ENCODE measurements at places on chromosomes 13 and 19.

- no peak for DNase-seq
These were observed 3.4 kb upstream of the TMEM145 start for GRCh38 chr19:42309686-42310085.

DNA sequence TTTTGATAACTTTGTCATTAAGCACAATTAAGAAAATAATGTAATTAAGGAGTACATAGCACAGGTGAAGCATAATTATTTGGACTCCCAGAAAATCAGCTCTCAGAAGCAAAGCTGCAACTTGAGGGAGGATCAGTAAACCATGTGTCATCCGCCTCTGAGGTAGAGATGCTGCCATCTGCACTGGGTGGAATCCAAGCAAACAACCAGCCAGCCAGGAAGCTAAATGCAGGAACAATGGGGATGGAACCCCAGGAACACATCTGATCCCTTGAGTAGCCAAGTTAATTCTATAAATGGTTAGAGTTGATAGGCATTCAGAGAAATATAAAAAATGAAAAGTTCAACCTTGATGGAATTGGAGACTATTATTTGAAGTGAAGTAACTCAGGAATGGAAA lies 520.2 kb downstream of the RFC3 start:
- no peak for DNase-seq

DNA sequence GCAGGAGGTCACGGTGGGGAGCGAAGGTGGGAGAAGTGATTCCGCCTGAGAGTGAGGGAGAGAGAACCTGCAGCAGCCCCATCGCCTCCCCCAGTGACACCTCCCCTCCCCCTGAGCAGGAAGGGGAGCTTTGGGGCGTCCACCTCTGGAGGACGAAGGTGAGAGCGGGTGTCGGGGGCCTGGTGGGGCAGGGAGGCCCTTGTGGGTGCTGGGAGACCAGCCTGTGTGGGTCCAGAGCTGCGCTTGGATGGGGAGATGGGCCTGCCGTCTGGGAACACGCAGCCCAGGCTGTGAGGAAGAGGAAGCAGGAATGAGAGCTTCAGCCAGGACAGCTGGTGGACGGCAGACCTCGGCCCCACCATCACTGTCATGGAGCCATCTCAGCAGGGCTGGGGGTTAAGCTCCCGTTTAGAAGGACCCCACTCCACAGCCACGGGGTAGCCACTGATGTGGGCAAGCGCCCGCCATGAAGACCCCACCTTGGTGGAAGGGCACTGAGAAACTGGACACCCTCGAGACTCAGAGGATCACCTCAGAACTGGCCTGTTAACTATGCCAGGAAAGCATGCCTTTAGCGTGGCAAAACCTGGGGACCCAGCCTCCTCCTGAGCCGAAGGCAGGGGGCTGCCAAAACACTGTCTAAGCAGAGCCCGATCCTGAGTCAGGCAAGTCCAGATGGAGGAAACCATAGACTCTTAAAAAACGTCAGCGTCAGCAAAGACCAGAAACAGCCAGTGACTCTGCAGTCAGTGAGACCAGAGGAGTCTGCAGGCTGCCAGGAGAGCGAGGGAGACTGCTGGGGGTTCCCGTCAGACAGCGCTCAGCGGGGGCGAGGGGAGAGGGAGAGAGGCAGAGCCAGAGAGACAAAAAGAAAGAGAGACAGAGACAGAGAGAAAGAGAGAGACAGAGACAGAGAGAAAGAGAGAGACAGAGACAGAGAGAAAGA lies 6.4 kb upstream of the PROZ start:
- DNase-seq: no peak

DNA sequence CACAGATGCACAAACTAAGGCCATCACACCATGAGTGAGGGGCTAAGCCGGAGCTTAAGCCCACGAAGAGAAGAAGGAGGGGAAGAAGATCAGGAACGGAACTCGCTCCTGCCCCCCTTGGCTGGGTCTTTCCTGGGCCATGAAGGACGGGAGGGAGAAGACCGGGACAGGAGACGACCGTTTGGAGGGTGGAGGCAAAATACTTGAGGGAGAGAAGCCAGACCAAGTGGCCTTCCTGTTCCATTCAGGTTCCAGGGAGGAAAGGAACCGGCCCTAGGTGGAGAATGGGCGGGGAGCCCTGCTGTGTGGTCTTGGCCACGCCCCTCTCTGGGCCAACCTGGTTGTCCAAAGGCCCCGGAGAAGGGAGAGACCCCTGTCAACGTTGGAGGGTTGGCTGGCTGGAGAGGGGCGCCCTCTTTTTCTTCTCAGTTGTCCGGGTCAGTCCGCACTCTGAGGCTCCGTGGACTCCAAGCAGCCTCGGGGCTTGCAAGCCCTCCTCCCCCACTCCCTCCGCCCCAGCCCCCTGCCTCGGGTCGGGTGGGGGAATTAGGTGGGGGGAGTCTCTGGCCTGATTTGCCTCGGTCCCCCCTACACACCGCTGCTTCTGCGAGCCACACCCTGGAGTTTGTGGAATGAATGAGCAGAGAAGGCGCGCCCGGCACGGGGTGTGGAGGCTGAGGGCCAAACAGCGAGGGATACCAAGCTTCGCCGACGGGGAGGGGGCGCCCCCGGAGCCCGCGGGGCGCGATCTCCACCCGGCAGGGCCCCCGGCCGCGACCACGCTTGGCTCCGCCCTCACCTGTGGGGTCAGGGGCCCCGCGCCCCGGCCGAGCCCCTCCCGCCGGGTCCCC lies 757 bp downstream of the FBN3 start:
- DNase-seq: peak; percentile 45

DNA sequence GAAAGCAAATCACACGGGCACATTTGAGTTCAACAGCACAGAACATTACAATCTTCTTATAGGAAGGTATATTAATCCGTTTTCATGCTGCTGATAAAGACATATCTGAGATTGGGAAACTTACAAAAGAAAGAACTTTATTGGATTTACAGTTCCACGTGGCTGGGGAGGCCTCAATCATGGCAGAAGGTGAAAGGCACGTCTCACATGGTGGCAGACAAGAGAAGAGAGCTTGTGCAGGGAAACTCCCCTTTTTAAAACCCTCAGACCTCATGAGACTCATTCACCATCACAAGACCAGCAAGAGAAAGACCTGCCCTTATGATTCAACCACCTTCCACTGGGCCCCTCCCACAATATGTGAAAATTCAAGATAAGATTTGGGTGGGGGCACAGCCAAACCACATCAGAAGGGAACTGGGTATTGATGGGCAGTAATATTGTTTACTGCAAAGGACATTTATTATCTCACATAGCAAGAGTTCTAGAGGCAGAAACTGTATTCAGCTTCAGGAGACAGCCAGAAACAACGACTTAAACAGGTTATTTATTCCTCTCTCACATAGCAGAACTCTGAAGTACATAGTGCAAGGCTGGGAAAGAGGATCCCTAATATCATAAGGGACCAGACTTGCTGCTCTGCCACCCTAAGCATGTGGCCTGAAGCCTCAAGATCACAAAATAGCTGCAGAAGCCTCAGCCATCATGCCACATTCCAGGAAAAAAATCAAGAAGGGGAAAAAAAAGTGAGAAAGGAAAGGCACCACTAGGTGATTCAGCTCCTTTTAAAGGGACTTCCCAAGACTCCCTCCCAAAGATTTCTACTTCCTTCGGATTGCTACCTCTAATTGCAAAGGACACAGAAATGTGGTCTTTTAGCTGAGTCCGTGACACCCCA lies 23.1 kb downstream of the FXYD5 start:
- DNase-seq: no peak

- no peak for DNase-seq
These were observed 294.1 kb downstream of the DLEU7 start for GRCh38 chr13:50549221-50549942.

GRCh38 chr19:5557691-5558090 lies 10.1 kb downstream of the TINCR start:
- DNase-seq: no peak

DNA sequence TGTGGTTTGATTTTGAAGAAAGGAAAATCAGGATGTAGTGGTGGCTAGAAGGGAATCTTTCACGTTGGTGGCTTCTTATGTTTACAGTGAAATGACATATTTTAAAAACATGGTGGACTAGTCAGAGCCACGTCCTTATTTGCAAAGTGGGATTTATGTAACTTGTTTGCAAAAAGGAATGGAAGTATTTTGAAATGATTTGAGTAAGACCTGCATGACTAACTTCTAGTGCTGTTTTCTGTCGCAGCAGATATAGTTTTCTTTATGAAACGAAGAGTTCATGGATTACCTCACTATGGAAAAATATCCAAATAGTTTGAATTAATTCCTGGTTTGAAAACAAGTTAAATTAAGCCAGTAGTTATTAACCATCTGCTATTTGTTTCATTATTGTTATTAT lies 476.5 kb downstream of the MYO16 start:
- no peak for DNase-seq

DNA sequence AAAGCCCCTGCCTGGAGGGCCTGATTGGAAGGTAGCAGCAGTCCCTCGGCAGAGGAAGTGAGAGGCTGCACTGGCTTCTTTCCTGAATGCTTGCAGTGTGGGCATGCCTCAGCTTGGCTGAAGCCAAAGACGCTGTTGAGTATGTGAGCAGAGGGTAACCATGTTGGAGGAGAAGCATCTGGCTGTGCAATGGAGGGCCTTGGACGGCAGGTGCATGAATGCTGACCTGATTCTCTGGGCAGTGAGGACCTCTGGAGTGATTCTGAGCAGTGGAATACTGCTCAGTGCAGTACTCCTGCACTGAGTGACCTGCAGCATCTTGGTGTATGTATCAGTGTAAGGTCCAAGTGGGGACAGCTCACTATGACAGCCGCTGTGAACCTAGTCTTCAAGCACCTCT lies 46.9 kb downstream of the SOX1 start:
- DNase-seq: no peak

DNA sequence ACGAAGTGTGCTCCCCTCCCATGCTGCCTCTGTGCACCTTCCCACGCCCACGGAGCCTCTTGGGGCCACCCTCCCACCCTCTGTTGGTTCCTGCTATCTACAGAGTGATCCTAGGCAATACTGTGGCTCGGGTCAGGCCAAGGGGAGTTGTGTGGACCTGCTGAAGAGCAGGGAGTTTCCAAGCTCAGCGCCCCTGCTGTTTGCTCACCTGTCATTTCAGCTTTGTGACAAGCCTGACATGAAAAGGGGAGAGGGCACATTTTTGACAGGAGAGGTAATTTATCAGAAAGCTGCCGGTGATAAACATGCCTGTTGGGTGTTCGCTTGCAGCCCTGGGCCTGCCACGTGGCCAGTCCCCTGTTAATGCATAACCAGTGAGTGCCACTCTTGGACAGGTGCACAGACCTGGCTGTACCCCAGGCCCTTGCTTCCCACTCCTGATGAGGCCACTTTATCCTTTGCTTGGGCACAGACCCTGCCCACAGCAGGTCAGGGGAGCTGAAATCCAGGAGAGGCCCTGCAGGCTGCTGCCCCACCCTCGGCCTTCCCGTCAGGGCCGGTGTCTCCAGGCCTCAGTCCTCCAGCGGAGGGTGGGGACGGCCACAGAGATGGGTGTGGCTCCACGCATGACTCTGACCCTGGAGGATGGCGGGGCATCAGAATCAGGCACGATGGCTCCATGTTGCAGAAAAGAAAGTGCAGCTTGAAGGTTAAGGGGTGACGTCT lies 201.5 kb upstream of the GPR12 start:
- peak; percentile 24 for DNase-seq

DNA sequence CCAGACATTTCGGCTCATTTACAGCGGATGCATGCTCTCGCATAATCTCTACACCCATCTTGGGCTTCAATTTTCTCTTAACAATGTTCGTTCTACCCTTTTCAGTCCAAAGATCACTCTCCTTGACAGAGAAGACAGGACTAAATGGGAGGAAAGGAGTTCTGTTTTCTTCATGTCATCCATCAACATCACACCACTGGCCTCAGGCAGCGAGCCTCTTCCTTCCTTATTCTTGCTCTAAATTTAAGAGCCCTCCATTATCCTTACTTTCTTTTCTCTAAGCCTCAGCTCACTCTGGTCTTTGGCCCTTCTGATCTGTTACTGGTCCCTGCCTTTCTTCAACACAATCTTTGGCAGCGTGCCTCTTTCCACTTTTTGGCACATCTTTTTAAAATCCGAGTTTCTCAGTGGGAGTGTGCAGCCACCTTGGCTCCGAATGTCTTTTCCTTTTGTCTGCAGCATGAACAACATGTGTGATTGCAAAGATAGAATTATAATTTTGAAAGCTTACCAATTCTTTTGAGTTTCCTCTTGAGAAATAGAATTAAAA lies 98.7 kb downstream of the FAM216B start:
- DNase-seq: no peak

All from NCI-H345 (cell line).